ENCODE measurements at places on chromosomes 5 and 9.

DNA sequence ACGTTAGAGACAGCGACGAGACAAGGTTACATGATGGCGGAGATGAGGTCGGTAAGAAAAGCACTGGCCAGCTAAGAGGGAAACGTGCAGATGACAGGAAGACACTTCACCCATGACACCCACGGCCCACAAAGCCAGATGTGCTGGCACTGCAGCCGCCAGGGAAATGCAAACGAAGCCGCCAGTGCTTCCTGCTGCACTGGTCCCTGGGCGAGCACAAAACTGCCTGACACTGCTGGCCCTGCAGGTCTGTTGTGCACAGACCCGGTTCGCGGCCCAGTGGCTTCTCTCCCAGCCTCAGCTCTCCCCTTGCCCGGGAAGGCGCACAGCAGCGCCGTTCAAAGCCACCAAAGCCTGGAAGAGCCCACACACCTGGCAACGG lies 20.3 kb downstream of the QSOX2 start:
- DNase-seq, result no peak

GRCh38 chr5:96279801-96280542 lies 153.1 kb downstream of the PCSK1 start:
- DNase-seq, result no peak

GRCh38 chr5:14737291-14737690 lies 72.8 kb downstream of the OTULIN start:
- DNase-seq, result no peak

DNA sequence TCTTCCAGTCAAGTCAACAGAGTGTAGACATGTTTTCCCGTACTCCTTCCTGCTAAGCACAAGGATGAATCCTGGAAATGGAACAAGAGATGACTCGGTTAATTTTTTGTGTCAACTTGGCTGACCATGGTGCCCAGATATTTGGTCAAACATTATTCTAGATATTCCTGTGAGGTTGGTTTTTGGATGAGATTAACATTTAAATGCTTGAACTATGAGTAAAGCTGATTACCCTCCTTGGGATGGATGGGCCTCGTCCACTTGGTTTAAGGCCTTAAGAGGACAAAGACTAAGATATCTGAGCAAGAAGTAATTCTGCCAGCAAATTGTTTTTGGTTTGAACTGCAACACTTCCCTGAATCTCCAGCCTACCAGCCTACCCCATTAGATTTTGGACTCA lies 338.1 kb upstream of the MSX2 start:
- DNase-seq, result no peak

- DNase-seq, result no peak
Observed at GRCh38 chr5:168001318-168001717, 290.1 kb upstream of the WWC1 start.

GRCh38 chr9:123120131-123120530 lies 86.7 kb downstream of the GPR21 start:
- DNase-seq, result no peak

DNA sequence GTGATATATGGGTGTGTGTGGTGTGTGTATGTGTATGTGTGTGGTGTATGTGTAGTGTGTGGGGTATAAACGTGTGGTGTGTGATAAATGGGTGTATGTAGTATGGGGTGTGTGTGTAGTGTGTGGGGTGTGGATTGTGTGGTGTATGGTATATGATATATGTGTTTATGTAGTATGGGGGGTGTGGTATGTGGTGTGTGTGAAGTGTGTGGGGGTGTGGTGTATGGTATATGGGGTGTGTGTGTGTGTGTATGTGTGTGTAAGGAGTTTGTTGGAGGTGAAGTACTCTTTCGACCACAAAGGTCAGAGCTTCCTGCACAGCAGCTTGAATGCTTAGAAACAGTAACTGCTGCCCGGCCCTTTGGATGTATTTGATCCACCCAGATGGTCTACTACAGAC lies 145.2 kb upstream of the IQGAP2 start:
- no peak for DNase-seq

- DNase-seq, result no peak
Observed at GRCh38 chr9:34451135-34451534, 7.2 kb downstream of the FAM219A start.

GRCh38 chr5:173486355-173487225 lies 129.9 kb downstream of the BOD1 start:
- DNase-seq, result no peak

DNA sequence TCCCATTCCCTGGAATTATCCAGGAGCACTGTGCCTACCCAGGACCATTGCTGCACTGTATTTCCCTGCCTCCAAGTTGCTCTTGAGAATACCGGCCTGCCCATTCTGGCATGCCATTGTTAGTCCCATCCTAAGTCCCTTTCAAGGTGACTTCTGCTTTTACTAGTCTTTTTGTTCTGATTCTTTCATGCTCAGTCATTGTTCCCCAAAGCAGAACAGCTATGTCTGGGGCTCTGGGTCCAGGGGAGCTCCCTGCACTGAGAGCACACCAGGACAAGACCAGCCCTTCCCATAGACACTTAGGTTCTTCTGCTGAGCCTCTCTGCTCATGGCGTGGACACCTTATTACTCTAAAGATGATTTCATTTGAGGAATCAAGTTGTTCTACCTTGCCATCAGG lies 388.9 kb upstream of the KLF4 start:
- no peak for DNase-seq

DNA sequence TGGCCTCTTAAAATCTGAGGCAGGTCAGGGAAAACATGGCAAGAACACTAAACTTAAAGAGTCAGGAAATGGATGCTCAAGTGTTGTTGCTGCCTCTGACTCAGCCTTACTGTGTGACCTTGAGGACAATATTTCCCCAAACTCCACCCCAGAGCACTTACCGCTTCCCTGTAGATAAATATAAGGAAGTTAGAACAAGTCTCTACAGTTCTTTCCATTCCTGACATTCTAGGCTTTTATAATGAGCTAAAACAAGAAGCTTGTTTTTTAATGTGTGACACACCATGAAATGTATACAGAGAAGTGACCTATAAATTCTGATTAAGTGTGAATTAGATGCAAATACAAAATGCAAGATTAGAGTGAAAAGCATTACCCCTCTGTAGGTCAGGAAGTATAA lies 129.3 kb downstream of the GRIA1 start:
- DNase-seq, result no peak

DNA sequence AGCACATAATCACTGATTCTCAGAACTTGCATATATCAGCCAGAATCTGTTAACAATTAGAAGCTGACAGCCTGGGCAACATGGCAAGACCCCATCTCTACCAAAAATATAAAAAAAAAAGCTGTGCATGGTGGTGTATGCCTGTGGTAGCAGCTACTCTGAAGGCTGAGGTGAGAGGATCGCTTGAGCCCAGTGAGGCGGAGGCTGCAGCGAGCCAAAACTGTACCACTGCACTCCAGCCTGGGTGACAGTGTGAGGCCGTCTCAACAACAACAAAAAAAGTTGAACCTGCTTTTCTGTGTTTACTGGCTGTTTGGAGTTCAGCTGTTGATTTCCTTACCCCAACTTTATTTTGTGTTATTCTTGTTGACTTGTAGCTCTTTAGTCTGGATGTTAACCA lies 66.8 kb downstream of the GOLPH3 start:
- no peak for DNase-seq

DNA sequence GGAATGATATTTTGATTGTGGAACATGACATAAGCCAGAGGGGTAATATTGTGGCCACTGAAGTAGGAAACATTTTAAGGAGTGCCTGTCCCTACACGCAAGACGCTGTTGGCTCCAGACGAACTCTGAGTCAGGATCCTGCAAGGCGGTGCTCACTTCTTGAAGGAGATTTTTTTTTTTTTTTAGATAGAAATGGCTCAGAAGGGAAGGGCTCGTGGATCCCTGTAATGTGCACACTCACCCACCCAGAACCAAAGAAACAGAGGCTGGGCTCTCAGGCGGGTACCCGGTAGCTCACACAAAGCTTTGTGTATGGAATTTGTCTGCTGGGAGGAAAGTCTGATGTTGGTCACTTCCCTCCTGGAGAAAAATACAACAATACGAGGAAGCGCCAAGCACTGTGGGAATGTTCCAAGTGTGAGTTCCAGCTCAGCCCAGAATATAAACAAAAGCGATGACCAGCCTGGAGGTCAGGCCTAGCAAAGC lies 25.7 kb downstream of the RAPGEF1 start:
- DNase-seq, result no peak

- DNase-seq, result no peak
Observed at GRCh38 chr5:131630963-131631350, 4.1 kb downstream of the RAPGEF6 start.

DNA sequence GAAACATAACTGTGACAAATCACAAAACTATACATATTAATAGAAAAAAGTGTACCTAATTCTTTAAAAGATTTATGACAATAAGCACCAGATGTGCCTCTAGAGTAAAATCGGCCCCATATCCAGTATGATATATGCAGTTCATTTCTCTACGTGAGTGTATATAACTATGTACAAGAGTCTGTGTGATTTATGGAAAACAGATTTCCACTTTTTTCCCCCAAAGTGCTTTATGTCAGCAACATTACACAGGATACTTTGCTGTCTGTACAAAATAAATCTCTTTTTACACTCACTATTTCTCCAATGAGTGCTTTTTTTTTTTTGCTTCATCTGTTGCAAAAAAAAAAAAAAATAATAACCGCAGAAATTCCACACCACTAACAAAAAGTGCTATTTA lies 298.8 kb upstream of the RFX3 start:
- no peak for DNase-seq

- DNase-seq, result no peak
Observed at GRCh38 chr5:14261235-14261634, 118.1 kb downstream of the TRIO start.

DNA sequence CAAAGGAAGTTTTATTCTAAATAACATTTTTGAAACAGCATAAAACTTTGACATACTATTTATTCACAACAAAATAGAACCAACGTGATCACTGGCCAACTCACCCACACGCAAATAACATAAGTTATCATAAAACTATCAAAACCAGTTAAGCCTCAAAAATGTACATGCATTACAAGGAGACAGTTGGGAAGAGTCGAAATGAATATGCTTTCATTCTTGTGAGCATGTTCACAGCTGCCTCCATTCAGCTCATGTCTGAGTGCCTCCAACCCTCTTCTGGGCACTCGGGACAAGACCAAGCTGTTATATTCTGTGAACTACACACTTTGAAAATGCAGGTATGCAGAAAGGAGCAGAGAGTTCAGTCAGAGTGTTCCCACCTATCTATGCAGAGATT lies 284.9 kb downstream of the BNC2 start:
- DNase-seq, result no peak

GRCh38 chr9:124266826-124267201 lies 9.1 kb downstream of the NEK6 start:
- DNase-seq, result no peak

- no peak for DNase-seq
Observed at GRCh38 chr5:119330367-119331183, 25.2 kb upstream of the TNFAIP8 start.

DNA sequence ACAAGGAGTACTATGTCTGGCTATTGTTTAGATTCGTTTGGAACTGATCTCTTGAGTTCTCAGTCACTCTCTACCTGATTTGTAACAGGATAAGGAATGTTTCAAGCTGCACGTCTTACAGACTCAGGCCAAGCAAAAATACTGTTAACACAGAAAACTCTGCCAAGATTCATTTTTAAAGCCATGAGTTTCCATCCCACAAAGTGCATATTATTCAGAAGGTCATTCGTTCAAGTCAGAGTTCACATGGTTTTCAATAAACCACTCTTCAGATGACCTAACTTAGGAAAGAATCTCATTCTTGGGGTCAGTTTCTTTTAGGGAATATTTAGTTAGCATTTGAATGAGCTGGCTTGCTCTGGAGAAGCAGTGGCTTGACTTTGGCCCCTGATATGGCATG lies 49.3 kb downstream of the F2R start:
- no peak for DNase-seq

- DNase-seq, result no peak
Observed at GRCh38 chr9:130430734-130431535, 13.8 kb upstream of the ASS1 start.

DNA sequence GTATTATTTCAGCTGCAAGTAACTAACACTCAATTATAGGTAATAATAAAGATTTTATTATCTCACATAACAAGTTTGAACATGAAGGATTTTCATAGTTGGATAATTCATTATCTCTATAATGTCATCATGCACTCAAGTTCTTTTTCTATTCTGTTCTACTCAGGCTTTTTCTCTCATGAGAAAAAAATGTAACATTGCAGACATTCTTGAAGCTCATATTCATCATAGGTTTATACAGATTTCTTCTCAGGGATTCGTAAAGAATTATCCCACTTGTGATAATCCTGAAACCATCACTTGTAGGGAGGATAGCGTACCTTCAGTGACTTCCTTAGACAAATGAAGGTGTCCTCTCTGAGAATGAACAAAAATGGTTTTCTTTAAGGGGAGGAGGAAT lies 150.3 kb downstream of the XRCC4 start:
- DNase-seq, result no peak

DNA sequence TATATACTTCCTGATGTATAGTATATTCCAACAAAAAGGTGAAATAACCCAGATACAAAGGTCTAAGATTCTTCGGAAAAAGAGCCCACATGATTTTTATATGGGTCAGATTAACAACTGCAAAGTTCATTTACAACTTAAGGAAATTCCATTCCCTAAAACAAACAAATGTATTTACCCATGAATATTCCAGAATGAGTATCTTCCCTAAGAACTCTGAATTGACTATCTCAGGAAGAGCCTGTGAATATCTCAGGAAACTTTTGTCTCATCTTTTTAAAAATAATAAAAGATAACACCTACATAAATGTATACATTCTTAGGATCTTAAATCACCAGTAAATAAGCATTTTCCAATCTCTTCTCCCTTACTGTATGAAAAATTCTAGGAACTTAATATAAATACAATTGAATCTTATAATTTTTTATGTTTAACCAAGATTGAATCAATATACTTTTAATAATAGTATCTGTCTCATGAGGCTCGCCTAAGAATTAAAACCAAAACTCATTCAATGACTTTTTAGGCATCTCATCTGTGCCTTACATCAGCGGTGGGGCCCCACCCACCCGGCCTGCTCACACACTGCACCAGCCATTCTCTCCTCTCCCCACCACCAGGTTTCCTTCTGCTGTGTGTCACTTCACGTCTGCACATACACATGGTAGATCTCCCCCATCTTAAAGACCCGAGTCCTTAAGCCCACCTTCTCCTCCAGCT lies 78.1 kb downstream of the RAPGEF1 start:
- DNase-seq, result no peak

- DNase-seq, result no peak
Observed at GRCh38 chr9:98099346-98099745, 19.7 kb downstream of the TRIM14 start.

GRCh38 chr9:84642553-84643141 lies 26.9 kb upstream of the NTRK2 start:
- DNase-seq, result no peak

- peak; percentile 2 for DNase-seq
Observed at GRCh38 chr5:55407059-55407684, 99.4 kb downstream of the MTREX start.

GRCh38 chr5:97838214-97838613 lies 655.2 kb upstream of the RIOK2 start:
- DNase-seq, result peak; percentile 14

DNA sequence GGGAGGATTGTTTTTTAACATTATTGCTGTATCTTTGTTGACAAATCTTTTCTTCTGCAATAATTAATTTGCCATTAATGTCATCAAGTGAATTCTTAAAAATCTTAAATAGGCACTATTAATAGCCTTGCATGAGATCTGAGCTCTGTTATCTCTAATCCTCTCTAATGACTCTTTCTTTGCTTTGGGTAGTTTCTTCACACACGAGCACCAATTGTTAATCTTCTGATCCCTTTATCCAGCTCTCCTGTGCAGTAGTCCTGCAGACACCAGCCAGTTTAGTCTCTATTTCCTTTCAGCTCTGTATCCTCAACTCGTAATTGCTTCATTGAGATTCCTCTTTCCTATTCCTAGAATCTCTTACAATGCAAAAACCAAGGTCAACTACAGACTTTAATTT lies 8.1 kb downstream of the SPINK14 start:
- no peak for DNase-seq

Measured in hippocampal formation (tissue), 2 donors.